ENCODE measurements at places on chromosomes 3 and 15.

DNA sequence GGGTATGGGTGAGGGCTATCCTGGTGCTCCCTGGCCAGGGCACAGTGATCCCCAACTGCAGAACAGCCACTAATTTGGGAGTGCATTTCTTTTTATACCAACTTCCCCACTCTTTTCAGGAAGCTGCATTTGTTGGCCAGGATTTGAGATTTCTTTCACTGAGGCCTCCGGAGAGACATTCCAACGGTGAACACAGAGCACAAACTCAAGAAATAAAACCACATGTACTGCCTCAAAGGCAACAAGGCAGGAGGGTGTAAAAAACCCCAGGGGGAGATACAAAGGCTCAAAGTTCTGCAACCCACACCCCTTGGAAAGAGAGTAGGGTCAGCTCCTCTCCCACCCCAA lies 65.3 kb downstream of the CPN2 start:
- DNase-seq = no peak

GRCh38 chr3:126435456-126436315 lies 40.0 kb downstream of the ZXDC start:
- DNase-seq = no peak

- no peak for DNase-seq
These were observed 106.5 kb downstream of the WNT5A start for GRCh38 chr3:55380561-55380960.

DNA sequence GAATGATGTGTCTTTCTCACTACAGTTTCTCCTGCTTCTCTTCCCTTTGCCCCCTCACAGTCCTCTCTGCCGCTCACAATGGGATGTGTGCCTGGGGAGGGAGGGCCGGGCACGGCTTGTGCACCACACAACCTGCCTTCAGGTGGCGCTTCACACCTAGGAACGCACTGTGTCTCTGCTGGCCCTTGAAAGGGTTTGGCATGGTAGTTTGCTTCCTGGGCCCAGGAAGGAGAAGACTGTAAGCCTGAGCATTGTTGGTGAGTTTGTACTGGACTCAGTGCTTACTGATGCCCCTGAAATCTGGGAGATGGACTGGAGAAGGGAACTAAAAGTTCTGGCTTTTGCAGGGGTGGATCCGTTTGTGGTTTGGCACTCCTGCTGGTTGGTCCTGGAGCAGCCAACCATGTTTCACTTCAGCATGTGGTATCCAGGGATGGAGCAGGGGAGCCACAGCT lies 9.2 kb downstream of the ALPK3 start:
- DNase-seq = peak; percentile 38

DNA sequence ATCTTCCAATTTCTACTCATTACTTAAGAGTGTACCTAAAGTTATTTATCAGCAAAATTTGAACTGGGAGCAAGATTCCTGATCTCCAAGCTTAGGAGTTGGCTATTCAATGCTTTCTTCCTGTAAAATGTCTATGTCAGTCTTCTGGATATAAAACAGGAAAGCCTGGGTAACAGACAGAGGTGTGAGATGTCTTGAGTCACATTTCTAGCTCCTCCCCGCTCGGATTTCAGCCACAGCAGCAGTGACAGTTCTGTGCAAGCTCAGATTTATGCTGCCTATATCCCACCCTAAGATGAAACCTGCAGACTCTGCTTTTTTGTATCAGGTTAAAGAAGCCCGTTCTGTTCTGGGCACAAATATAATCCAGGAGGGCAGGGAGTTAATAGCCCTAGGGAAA lies 2.1 kb upstream of the ARMC8 start:
- no peak for DNase-seq

DNA sequence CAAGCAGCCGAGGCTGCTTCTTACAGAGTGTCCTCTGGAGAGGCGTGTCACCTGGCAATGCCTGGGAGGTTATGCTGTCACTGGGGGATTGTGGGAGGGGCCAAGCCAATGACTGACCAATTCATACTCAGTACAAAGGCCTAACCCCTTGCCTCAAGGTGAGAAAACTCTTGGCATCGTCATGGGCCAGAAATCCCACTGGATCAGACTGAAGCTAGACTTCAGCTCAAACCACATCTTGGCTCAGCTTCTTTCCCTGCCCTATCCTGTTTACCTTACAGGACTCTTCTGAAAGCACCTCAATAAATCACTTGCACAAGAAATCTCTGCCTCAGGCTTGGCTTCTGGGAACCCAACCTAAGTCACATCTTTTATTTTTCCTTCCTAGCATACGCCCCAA lies 9.5 kb downstream of the ANAPC13 start:
- DNase-seq = no peak

DNA sequence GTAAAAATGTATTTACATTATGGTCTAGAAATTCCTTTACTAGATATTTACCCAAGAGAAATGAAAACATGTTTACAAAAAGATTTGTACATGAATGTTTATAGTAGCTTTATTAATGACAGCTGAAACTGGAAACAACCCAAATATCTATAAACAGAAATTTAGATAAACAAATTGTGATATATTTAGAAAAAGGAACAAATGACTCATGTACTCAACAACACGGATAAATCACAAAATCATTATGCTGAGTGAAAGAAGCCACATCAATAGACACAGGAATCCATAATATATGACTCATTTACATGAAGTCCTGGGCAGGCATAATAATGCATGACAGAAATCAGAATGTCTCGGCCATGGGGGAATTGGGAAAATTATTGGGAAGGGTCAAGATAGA lies 1020.2 kb downstream of the SQOR start:
- no peak for DNase-seq

DNA sequence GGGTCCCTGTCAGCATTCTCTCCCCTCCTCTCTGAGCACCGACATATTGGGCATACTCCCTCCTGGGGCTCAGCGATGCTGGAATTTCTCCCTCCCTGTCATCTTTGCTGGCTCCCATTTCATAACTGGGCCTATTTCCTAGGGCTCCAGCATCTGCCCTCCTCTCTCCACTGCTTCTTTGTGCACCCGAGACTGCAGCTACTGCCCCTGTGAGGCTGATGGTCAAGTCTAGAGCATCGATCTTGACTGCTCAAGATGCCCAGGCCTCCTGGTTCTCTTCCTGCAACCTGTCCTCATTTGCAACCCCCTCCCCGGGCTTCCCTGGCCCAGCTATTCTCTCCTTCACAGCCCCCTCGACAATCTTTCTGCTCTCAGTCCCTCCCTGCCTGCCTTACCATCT lies 53.5 kb downstream of the WHAMM start:
- no peak for DNase-seq

- DNase-seq = no peak
These were observed 46.5 kb downstream of the EXOG start for GRCh38 chr3:38542401-38543298.

DNA sequence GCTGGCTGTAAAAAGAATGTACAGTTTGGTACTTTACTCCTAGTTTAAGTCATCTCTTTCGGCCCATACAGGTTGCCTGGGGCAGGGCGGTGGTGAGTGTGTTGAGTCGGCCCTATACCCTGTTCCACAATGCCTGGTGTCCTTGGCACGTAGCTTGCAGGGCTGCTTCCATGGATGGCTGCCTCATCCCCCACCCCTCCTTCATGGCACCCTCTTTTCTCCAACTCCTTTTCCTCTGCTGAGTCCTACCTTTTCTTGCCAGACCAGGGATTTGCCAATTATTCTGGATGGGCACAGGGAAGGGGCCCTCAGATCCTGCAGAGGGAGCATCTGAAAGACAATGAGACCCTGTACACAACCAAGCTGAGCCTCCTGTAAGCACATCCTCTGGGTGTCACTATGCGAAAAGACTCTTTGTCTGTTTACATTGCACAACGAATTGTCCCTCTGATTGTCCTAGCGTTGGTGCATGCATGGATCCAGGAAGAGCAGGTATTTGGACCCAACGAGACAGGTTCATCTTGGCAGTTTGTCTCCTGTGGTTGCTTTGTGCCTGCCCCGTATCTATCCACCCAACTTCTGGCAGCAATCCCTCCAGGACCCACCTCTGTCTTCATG lies 73.6 kb upstream of the CGNL1 start:
- no peak for DNase-seq

GRCh38 chr3:115141033-115141757 lies 5.9 kb downstream of the ZBTB20 start:
- DNase-seq = no peak

GRCh38 chr3:168275662-168276061 lies 179.9 kb upstream of the GOLIM4 start:
- no peak for DNase-seq

DNA sequence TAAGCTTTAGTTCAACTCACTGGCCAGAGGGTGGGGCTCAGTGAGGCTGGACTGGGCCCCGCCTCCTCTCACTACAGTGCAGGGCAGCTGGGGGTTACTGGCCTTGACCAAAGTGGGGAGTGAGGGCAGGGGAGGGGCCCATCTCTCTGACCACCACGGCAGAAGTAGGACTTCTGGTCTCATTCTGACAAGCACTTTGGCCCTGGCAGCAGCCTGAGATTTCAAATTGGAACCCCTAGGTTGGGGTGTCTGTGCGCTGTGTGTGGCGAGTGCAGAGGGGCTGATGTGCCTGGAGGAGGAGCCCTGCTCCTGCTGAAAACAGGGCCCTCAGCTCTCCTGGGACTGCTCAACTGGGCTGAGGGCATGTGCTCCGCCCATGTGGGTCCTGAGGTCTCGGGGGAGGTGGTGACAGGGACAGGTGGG lies 60.3 kb upstream of the RPL32 start:
- no peak for DNase-seq

- no peak for DNase-seq
These were observed 244.9 kb downstream of the FGF12 start for GRCh38 chr3:192482391-192482790.

DNA sequence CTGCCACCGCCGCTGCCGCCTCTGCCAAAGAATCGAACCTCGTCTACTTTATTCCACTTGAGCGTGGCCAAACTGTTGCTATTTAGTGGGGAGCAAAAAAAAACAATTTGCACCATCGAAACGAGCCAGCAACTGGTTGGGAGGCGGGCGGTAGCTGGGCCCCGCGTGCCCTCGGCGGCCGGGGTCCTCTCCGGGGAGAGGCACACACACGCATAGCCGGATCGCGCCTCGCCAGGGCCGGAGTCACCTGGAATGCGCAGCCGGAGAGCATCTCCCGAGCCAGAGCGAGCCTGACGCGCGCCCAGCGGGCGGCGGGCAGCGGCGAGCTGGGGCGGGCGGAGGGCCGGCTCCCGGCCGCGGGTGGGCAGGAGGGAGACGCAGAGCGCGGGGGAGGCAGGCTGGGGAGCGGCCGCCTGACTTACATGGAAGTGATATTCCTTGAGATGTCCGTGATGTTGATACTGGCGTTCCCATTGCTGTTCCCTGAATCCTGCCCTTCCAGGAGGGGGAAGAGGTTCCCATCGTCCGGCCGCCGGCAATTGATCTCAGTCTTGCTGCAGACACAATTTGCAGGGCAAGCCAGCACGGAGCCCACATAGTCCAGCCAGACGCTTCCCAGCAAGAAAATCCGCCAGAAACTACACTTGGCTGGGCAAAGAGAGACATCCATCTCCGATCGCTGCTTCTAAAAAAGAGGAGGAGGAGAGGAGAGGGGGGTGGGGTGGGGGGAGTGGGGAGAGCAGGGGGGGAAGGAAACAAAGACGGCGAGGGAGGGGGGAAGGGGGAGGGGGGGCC lies 858 bp downstream of the NTRK3 start:
- DNase-seq = peak; percentile 40

GRCh38 chr3:37129871-37130270 lies 44.5 kb downstream of the LRRFIP2 start:
- no peak for DNase-seq

GRCh38 chr15:85475317-85475701 lies 94.9 kb downstream of the AKAP13 start:
- DNase-seq = no peak

- DNase-seq = no peak
These were observed 33.8 kb downstream of the SETMAR start for GRCh38 chr3:4336850-4337546.

GRCh38 chr3:47430606-47431005 lies 45.1 kb downstream of the SCAP start:
- DNase-seq = no peak

- no peak for DNase-seq
These were observed 39.3 kb upstream of the CEMIP start for GRCh38 chr15:80739919-80740318.

- no peak for DNase-seq
These were observed 689.7 kb upstream of the BCHE start for GRCh38 chr3:166526881-166527280.

GRCh38 chr3:176579711-176580185 lies 617.5 kb downstream of the TBL1XR1 start:
- DNase-seq = no peak

- no peak for DNase-seq
These were observed 193.6 kb upstream of the IL12A start for GRCh38 chr3:159795042-159795441.

DNA sequence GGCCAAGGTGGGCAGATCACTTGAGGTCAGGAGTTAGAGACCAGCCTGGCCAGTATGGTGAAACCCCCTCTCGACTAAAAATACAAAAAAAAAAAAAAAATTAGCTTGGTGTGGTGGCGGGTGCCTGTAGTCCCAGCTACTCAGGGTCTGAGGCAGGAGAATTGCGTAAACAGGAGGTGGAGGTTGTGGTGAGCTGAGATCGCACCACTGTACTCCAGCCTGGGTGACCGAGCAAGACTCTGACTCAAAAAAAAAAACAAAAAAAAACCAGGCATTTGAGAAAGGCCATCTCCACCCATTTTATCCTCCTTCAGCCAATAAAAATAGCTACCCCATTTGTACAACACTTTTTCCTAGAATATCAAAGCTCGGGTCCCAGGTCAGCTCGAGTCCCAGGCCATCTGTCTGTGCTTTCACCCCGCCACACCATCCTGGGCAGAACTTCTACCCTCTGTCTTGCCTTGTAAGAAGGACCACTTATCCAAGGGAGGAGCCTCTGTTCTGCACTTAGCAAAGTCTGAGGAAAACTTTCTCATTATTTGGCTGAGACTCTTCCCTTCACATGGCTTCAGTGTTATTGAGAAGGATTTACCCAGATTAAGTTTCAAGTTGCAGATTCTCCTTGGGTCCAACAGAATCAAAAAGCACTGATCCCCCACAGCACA lies 99.1 kb downstream of the MESD start:
- no peak for DNase-seq

DNA sequence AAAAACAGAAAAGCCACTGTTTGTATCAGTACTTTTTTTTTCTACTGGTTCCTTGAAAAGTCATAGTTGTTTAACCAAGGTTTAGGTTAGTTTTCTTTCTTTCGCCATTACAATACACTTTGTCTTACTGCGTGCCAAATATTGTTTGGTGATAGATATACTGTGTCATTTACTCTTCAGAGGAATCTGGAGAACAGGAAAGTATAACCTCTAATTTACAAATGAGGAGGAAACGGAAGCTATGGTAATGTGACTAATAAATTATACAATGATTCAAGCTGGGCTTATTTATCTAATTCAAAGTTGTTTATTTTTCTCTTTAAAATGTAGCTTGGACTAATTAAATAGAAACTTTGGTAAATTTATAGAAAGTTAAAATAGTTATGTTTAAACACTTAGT lies 96.2 kb upstream of the ROBO2 start:
- no peak for DNase-seq

DNA sequence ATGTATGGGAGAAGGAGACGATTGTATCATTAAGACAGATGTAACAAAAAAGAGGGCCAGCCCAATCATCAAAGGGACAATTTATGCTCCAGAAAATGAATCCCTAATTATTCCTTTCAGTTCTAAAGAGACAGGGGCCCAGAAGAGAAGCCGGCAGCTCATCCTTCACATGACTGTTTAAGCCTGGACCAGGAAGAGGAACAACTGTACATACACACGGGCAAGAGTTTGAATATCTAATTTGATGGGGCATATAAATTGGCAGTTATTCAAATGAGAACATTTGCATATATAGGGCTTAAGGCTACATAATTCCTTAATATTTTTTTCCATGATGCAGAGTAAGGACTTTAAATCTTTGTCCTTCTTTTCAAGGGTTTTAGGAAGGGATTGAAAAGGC lies 232.3 kb downstream of the TLE3 start:
- no peak for DNase-seq

All from NCI-H774 (cell line).